ENCODE measurements at places on chromosomes 2 and 18. TPM values are rescaled to one million over a fixed set of nuclear protein-coding genes. Genes with fewer than 3 reads are reported as not detected.

MC5R gene
- 0.28 TPM for total RNA-seq

C2orf66 gene
- total RNA-seq: not detected

TMEM247 gene
- not detected for total RNA-seq

LYPD1 gene
- 1.6 TPM for total RNA-seq

KATNAL2 gene
- total RNA-seq: 1.1 TPM

HOXD9 gene
- total RNA-seq: 1.1 TPM

MLPH gene
- 5.3 TPM for total RNA-seq

GPR55 gene
- 0.20 TPM for total RNA-seq

ST6GAL2 gene
- 2.5 TPM for total RNA-seq

ITGB6 gene
- total RNA-seq: 24.2 TPM

PXDN gene
- 7.1 TPM for total RNA-seq

LRP2 gene
- total RNA-seq: not detected

VRK2 gene
- total RNA-seq: 32.6 TPM

ARMC9 gene
- 1.2 TPM for total RNA-seq

TEKT4 gene
- total RNA-seq: not detected

STPG4 gene
- 0.16 TPM for total RNA-seq

AQP12A gene
- total RNA-seq: not detected

CPO gene
- total RNA-seq: not detected

CFAP53 gene
- total RNA-seq: 0.36 TPM

HAAO gene
- 4.1 TPM for total RNA-seq

RAB12 gene
- 29.4 TPM for total RNA-seq

ZSCAN30 gene
- total RNA-seq: 5.9 TPM

SGO2 gene
- 6.3 TPM for total RNA-seq

LOXL3 gene
- total RNA-seq: 0.52 TPM

HOXD8 gene
- total RNA-seq: 0.88 TPM

ALPG gene
- not detected for total RNA-seq

TUBA4B gene
- total RNA-seq: not detected

EN1 gene
- total RNA-seq: 0.08 TPM

CTLA4 gene
- 0.52 TPM for total RNA-seq

PLGLB1 gene
- 0.64 TPM for total RNA-seq

FBXO48 gene
- total RNA-seq: 1.00 TPM

DNAJC5G gene
- total RNA-seq: not detected

LYG2 gene
- total RNA-seq: not detected

CD8B2 gene
- total RNA-seq: not detected

GALR1 gene
- total RNA-seq: not detected

LCT gene
- not detected for total RNA-seq

HOXD10 gene
- total RNA-seq: 0.24 TPM

HADHB gene
- 104 TPM for total RNA-seq

BOLL gene
- not detected for total RNA-seq

ABHD1 gene
- total RNA-seq: not detected

DES gene
- total RNA-seq: 29.3 TPM

ABCG5 gene
- not detected for total RNA-seq

PLGLB2 gene
- total RNA-seq: 0.20 TPM

STARD6 gene
- not detected for total RNA-seq

EIF5B gene
- 24.7 TPM for total RNA-seq

PDCD1 gene
- 0.20 TPM for total RNA-seq

DNAJB2 gene
- total RNA-seq: 51.7 TPM

SRD5A2 gene
- total RNA-seq: not detected

GCKR gene
- 0.84 TPM for total RNA-seq

OTOS gene
- not detected for total RNA-seq

GCFC2 gene
- 7.7 TPM for total RNA-seq

CYS1 gene
- total RNA-seq: 0.52 TPM

IL36RN gene
- total RNA-seq: 64.1 TPM
